ENCODE measurements at places on chromosomes 5 and 9. TPM values are rescaled to one million over a fixed set of nuclear protein-coding genes. Genes with fewer than 3 reads are reported as not detected.

Gene PCDHB7
- 0.12 TPM for total RNA-seq

Gene TNFAIP8
- 7.0 TPM for total RNA-seq

Gene F2RL2
- total RNA-seq, result 0.84 TPM

Gene GFI1B
- 1.3 TPM for total RNA-seq

Gene VAV2
- 29.6 TPM for total RNA-seq

Gene SYK
- 45.1 TPM for total RNA-seq

GRCh38 chr9:123093141-123093540 lies 59.7 kb downstream of the GPR21 start:
- no peak for DNase-seq

GRCh38 chr5:40124367-40124766 lies 555.3 kb upstream of the PTGER4 start:
- DNase-seq, result no peak

DNA sequence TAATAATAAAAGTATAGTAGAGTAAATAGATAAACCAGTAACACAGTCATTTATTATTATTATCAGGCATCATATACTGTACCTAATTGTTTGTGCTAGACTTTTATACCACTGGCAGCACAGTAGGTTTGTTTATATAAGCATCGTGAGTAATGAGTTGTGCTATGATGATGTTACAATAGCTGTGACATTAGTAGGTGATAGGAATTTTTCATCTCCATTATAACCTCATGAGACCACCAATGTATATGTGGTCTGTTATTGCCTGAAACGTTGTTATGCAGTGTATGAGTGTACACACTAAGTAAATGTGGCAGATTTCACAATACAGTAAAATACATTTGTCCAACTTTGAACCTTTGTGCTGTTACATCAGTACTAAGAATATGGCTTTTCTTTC lies 72.7 kb upstream of the SPATA31D4 start:
- no peak for DNase-seq

- no peak for DNase-seq
Measured at GRCh38 chr5:166957782-166958181, 1333.7 kb upstream of the WWC1 start.

DNA sequence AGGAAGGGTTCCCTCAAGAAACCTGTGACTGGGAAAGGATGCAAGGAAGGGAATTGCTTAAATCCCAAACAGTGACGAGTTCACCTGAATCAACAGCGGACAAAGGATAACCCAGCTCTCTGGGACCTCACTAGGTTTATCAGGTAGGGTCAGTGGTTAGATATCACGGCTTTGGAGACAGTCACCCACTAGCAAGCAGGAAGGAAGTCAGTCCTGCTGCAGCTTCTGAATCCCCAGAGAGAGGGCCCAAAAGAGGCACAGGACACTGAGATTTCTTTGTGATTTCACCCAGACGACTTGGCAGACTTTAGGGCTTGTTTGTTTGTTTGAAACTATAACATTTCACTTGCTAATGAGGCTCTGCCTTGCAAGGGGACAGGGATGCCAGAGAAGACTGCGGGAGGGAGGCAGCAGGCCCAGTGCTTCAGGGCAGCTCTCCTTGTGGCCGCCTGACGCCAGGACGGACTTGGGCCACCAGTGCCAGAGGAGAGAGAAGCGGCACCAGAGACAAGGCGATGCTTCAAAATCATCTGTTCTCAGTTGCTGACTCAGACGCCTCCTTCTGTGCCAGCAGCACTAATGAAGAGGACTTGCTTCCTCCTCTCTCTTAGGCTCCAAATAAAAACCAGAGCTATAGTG lies 275.6 kb upstream of the SLC30A5 start:
- DNase-seq, result no peak

GRCh38 chr9:99576002-99576401 lies 245.7 kb upstream of the NR4A3 start:
- no peak for DNase-seq

- DNase-seq, result no peak
Measured at GRCh38 chr9:10983251-10983650, 370.4 kb upstream of the PTPRD start.

DNA sequence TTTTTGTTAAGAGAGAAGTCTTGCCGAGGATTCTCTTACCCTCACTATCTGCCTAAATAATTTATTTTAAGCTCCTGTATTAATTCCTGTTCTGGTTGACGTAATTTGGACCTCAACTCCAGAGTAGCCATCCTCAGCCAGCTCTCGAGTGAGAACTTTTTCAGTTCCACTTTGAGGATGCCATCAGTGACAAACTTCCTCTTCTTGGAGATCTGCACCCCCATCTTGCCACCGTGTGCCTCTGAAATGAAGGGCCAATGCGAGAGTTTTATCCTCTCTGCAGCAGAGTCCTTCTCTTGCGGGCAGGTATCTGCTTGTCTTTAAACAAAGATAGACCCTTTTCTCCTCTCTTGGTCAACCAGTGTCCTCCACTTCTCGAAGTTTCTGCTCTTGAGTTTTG lies 19.5 kb upstream of the TMEM174 start:
- DNase-seq, result no peak

All from left colon (tissue), 2 donors.